ENCODE measurements at places on chromosomes 16 and 17. TPM values are rescaled to one million over a fixed set of nuclear protein-coding genes. Genes with fewer than 3 reads are reported as not detected.

DNA sequence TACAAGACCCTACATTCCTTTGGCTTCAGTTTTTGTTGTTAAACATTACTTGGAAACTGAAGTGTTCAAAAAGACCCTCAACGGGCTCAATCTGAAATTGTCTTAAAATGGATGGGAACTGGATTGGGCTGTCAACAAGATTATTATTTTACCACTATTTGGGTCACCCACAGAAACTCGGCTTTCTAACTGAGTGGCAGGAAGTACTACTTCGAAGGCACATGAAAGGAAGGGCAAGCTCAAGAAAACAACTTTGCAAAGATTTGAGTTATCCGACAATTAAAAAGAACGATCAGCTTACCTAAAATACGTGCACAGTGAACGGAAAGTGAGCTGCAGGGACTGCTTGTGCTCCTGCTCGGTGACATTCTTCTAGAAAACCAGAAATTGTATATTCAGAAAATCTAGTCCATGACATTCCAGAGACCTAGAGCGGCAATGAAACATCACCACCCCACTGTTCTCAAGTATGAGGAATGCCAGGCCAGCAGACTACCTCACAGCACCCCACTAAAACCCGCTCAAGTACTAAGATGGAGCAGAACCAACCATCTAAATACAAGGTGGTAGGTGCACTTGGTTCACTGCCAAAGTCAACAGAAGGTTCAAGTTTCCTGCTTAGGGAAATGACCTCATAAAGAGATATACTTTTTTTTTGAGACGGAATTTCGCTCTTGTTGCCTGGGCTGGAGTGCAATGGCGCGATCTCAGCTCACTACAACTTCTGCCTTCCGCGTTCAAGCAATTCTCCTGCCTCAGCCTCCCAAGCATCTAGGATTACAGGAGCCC is 60.5 kb downstream of the ZZEF1 start:
- DNase-seq = no peak

- no peak for DNase-seq
Measured at GRCh38 chr17:40912486-40913210, 24.8 kb downstream of the KRT23 start.

DNA sequence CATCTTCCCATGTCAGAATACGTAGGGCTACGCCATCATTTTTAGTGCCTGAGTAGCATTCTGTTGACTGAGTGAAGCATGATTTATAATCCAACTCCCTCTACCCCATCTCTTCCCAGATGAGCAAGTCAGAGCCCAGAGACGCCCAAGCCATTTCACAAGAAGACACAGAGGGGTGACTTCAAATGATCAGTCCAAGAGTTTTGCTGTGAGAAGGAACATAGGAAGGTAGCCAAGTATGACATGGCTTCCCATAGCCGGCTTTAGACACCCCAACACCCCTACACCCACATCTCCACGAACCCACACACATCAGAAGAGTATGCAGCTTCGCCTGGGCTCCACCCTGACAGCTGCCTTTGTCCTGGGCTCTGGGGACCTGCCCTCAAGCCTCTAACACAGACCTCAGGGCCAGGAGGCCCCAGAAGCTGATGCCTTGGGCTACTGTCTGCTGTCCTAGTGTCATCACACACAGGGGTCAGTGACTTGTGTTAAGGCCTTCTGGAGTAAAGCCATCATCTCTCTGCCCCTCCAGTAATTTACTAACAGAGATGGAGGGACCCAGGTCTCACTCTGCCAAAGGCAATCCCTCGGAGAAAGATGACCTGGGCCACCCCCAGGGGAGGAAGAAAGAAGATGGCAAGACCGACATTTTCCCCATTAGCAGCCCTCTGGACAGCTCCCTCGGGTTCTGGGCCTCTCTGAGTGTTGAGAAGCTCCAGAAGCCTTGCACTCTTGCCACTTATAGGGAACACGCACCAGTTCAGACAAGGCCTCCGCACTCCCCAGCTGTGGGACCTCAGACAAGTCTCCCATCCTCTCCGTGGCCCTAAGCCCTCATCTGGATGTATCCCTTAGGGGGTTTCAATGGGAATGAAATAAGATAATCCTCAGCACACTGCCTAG is 38.7 kb upstream of the MRPS23 start:
- DNase-seq = no peak

DNA sequence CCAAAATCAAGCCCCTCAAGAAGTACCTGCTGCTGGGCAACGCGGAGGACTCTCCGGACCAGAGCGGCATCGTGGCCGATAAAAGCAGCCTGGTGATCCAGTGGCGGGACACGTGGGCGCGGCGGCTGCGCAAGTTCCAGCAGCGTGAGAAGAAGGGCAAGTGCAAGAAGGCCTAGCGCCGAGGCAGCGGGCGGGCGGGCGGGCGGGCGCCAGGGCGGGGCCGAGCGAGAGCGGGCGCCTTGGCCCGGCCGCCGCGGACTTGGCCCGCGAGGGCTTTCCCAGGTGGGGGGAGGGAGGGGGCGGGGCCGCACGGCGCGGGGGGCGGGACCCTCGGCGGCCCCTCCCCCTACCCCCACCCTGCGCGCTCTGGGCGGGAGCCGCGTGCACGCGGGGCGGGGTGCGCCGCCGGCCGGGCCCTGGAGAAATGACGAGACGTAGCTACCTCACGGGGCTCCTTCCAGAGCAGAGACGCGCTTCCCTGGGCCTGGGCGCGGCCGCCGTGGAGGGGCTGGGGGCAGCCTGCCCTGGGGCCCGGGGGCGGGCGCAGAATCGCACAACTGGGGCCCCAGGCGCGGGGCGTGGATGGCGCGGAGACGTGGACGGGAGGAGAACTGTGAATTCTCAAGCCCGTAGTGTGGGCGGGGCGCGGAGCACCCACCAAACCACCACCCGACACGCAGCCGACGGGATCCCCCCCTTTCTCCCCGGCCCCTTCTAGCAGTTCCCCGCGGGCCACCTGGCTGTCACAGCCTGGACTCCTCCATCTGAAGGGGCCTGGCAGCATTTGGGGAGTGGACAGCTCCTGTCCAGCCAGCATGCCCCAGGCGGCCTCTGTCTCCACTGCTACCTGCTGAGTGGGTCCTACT is 218.7 kb downstream of the NTN1 start:
- DNase-seq = peak; percentile 53

- DNase-seq = peak; percentile 84
Measured at GRCh38 chr17:81871387-81872230, 472 bp upstream of the ARHGDIA start.

DNA sequence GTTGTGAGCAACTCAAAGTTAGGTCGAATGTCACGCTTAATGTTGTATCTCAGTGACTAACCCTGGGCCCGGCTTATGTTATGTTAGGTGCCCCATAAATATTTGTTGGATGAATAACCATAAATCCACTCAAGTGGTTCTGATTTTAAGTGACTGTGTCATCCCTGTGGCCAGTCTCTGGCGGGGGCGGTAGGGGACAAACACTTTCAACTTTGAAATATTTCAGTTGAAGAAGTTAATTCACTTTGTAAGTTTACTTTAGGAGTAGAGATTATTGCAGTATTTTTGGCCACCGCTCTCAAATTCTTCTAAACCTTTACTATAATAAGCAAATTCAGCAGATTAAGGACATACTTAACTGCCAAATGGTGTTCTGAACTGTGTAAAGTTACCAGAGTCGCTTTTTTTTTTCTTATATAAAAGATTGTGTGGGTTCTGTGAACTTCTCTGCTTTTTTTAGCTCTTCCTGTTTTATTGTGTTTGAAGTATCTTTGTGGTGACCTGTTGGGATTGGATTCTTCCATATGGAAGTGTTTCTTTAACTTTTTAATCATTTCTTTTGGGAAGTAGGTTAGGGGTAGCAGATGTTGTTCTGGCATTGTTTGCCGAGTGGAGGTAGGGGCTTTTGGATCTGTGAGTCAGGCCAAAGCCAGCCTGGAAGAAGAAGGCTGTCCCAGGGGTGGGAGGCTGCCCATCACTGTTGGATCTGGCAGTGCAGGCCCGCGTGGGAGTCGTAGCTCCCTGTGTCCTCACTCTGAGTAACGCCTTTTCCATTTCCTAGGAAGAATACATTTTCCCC is 61.4 kb upstream of the TBX2 start:
- DNase-seq = peak; percentile 82

GRCh38 chr16:83682116-83682867 is 125.5 kb upstream of the HSBP1 start:
- DNase-seq = no peak

GRCh38 chr16:71242036-71242435 is 11.5 kb upstream of the HYDIN start:
- DNase-seq = no peak

GRCh38 chr16:31063495-31063842 is 10.6 kb downstream of the ZNF668 start:
- no peak for DNase-seq

DNA sequence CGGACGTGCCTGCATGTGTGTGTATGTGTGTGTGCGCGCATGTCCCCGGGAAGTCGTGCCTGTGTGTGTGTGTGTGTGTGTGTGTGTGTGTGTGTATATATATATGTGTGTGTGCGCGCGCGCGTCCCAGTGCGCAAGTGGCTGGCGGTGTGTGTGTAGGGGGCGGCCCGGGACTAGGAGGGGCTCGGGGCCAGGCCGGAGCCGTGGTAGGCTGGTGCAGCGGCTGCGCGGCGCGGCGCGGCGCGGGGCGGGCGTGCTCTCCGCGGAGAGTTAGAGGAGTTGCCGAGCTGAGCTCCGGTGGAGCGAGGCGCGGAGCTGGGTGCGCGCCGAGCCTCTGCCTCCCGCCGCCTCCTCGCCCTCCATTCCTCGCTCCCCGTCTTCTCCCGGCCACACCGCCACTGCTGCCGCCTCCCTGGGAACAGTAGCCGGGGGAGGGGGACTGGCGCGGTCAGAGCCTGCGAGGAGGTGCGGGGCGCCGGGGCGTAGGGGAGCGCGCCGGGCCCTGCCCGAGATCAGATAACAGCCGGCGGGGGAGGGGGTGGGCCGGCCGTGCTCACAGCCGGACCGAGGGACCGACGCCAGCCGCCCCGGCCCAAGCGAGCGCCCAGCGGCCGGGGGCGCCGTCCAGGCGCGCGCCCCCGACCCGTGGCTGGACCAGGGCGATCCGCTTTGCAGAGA is at the start of gene KCNJ12:
TSS of gene KCNJ12 (plus strand) at position 277 of the 678 bp plus-strand sequence. CDS start 38,986 bp downstream, outside the sequence.
- no peak for DNase-seq

DNA sequence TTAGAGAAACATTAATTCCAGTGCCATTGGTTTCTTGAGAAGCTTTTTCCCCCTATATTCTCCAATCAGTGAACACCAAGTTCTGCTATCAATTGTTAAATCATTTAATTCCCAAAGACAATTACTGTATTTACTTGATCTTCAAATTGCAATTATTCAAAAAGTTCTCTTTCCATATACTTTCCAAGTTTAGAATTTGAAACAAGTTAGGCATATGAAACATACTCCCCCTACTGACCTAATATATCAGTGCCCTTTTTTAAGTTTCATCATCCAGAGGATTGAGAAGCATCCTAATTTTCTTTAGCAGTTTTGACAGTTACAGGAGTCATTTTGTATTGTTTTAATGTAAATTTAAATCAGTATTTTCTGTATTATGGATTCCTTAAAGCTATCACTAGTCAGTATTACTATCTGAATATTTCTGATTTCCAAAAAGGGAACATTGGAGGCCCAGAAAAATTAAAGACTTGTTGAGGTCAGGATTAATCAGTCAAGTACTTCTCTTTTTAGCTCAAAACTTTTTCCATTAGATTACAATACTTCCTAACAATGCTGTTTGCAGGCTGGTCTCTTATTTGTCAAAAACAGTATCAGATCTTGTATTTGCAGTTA is 16.3 kb downstream of the MEIOC start:
- DNase-seq = peak; percentile 55

- DNase-seq = peak; percentile 82
Measured at GRCh38 chr17:16013943-16014407, 14.4 kb downstream of the TTC19 start.

DNA sequence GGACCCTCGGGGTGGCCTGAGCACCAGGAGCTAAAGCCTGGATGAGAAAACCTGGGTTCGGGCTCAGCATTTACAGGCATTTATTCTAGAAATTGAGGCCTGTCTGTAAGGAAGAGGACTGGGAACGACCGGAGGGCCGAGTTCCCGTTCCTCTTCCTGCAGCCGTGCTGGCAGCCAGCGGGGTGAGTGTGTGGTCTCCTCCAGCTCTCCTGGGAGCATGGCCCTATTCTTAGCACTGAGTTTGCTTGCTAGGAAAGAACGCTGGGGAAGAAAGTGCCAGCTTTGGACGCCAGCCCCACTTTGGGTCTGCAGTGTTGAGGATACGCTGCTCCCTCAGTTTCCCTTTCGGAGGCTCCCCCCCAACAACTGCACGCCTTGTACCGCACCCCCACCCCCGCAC is 49.6 kb downstream of the MGAT5B start:
- DNase-seq = no peak

GRCh38 chr16:87098976-87099720 is 218.0 kb downstream of the C16orf95 start:
- no peak for DNase-seq

GRCh38 chr17:63571632-63572310 is 21.5 kb downstream of the DCAF7 start:
- DNase-seq = peak; percentile 83

DNA sequence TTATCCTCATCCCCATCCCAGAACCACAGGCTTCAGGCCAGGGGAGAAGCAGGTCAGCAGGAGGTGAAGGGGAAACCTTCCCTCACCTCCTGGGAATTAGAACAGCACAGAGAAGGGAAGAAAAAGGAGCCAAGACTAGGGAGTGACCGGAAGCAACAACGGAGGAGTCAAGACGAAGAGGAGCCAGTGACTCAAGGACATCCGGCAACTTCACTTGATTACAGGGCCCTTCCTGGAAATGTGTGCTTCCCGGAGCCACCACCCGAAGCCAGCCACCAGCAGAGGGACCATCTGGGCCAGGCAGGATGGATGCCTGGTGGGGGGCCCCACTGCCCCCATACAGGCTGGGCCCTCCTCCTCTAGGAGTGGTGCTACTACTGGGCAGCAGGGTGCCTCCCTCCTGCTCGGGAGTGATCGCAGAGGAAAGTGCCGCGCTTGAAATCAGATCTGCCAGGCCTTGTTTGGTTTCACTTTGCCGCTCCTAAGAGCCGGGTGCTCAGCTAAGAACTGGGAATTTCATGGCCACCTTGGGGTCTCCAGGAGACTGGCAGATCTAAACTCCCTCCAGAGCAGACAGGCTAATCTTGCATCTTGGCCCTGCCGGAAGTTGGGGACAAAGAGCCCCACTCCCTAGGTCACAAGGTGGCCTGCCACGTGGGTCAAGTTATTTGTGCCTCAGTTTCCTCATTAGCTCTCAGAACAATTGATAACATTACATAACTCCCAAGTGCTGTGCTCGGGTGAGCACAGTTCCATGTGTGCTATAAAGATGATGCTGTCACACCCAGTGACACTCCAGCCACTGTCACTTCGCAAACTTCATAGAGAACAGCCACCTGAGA is 6.6 kb downstream of the CDC42EP4 start:
- DNase-seq = peak; percentile 88

HOXB5 gene
- 0.57 TPM for total RNA-seq

NPIPA5 gene
- total RNA-seq = 0.54 TPM

TMEM238L gene
- not detected for total RNA-seq

SOST gene
- total RNA-seq = 0.09 TPM

PPP1R1B gene
- total RNA-seq = 4.1 TPM

TLE7 gene
- total RNA-seq = not detected

C17orf100 gene
- 0.63 TPM for total RNA-seq

CES3 gene
- not detected for total RNA-seq

CMTM1 gene
- total RNA-seq = not detected

ERN2 gene
- total RNA-seq = not detected

Measured in fibroblast of the aortic adventitia (primary cell).